COR-L47 (cell line): ENCODE measurements at places on chromosomes 4 and X.
A peak's percentile ranks its signal among the peaks of the same experiment; 100 is the strongest.

DNA sequence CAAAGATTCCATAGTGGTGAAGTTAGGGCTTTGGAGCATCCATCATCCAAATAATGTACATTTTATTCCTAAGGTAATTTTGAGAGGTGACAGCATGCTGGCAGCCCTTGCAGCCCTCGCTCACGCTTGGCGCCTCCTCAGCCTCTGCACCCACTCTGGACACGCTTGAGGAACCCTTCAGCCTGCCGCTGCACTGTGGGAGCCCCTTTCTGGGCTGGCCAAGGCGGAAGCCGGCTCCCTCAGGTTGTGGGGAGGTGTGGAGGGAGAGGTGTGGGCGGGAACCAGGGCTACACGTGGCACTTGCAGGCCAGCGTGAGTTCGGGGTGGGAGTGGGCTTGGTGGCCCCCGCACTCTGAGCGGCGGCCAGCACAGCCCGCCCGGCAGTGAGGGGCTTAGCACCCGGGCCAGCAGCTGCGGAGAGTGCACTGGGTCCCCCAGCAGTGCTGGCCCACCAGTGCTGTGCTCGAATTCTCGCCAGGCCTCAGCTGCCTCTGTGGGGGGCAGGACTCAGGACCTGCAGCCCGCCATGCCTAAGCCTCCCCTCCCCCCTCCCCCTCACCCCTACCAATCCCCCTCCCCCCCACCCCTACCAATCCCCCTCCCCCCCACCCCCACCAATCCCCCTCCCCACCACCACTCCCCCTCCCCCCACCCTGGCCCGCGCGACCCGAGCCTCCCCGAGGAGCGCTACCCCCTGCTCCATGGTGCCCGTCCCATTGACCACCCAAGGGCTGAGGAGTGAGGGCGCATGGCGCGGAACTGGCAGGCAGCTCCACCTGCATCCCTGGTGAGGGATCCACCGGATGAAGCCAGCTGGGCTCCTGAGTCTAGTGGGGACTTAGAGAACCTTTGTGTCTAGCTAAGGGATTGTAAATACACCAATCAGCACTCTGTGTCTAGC is 37.0 kb upstream of the DKK2 start:
- DNase-seq: no peak

DNA sequence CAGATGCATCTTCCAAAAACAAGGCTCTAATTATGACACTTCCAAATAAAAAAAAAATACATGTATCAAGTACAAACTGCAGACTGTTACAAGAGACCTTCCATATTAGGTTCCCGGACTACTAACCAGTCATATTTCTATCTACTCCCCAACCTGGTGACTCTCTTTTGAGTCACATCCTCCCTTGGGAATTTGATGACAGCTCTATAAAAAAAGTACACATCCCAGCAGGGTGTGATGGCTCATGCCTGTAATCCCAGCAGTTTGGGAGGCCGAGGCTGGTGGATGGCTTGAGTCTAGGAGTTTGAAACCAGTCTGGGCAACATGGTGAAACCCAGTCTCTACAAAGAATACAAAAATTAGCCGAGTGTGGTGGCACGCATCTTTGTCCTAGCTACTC is 14.9 kb downstream of the RPGR start:
- DNase-seq: no peak

- DNase-seq: no peak
These were observed 16.7 kb upstream of the PPA2 start for GRCh38 chr4:105490523-105490922.

- no peak for DNase-seq
These were observed 6.3 kb upstream of the OTUD4 start for GRCh38 chr4:145186729-145187128.

GRCh38 chrX:108168961-108169740 is 77.6 kb downstream of the ATG4A start:
- DNase-seq: no peak

- DNase-seq: no peak
These were observed 352.5 kb upstream of the PITX2 start for GRCh38 chr4:110975338-110975737.

- DNase-seq: no peak
These were observed 122.7 kb upstream of the CBR4 start for GRCh38 chr4:169132561-169133305.

DNA sequence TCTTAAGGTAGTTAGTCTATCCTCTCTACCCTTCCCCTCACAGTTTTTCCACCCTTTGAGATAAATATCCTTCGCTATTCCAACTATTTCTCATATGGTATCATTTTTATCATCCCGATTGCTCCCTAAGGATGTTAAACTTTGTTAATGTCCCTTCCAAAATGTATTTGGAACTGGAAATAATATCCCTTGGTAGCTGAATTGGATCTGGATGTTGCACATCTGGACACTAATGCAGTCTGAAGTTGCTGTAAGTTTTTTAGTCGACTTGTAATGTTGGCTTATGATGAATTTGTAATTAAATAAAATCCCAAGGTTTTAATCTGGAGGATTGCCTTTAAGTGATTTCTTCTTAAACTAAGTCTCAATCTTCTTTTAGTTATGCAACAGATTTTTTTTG is 22.5 kb downstream of the XIAP start:
- DNase-seq: no peak

DNA sequence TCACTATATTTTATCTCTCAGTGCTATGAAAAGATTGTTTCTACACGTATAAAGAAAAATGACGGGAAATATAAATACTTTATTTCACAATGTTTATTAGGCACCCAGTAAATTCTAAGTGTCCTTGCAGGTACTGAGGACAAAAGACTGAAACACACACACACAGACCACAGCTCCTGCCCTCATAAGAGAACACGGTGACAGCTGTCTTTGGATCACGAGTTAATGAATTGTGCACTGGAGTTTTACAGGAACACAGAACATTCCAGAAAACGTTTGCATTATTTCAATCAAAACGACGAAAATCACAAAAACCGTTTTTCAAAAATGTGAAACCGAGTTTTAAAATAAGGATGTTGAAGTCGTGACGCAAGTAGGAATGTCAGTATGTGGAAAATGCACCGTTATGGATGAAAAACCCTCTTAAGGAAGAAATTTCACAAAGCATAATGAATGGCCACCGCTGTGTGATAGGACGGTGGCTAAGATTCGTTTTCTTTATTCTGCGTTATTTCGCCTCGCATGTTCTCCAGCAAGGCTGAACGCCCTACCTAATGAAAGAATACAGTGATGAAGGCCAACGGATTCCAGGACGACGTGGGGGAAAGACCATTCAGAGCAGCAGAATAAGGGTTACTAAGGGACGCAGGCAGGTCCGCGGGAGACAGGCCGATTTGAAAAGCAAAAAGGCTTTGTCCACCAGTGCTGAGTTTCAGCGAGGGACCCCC is 24.2 kb downstream of the FAM156A start:
- DNase-seq: no peak

DNA sequence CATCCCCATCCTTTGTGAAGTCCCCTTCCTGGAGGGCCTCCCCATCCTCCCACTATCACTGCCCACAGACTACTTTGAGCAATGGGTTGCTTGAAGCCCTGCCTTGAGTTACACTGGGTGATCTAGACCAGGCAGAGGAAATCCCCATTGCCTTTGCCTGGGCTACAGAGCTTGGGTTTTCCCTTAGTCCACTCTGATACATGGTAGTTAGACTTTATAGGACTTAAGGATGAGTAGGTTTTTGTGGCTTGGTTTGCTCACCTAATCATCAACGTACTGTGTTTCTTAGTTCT is 56.6 kb downstream of the TMEM131L start:
- DNase-seq: no peak

DNA sequence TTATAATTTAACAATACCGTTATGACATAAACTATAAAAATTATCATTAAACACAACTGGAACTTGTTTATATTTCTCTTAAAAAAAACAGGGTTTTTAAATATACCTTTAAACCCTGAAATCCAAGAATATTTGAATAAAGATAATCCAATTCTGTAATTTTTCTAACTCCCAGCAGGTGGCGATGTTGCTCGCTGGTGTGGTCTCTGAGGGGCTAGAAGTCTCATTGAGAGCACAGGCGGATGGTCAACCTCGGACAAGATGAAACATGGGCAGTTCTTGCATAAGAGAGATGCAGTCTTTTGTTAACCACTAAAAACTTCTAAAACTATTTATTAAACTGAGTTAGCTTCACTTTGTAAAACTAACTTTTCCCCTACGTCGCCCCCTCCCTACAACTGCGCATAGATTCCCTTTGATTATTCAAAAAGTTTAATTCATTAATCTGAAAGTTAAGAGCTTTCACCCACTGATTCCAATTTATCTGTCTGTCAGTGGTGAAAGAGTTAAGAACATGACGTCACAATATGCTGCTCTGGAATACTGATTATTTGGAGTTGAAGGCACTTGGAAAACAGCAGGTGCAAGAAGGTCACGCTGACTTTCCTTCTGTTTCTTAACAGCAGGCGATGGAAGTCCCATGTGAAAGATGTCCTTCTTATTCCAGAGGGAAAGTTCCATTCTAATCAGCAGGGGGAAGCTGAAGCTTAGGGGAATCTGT is 29.5 kb downstream of the DMP1 start:
- peak; percentile 33 for DNase-seq

- no peak for DNase-seq
These were observed 50.7 kb downstream of the SCD5 start for GRCh38 chr4:82747686-82748575.

GRCh38 chr4:185782523-185782922 is 29.5 kb downstream of the SORBS2 start:
- no peak for DNase-seq

DNA sequence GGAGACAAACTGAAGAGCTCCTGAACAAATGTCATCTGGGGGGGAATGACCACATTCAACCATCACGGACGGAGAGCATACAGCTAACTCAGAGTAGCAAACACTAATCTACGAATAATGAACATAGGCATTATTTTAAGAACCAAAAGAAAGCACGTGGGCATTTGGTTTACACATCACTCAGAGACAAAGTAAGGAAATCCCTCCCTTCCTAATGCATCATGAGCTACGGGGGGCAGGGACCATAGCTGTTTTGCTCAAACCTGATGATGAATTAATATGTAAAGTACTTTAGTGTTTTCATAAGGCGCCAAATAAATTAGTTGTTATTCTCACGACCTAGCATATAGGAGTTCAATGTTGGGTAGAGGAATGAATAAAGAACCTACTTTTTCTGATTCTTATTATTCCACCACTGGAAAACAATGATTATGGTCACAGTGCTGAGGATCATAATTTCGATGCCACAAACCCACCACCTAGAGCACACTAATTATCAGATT is 11.7 kb upstream of the TMEM156 start:
- DNase-seq: no peak

- DNase-seq: no peak
These were observed 584.8 kb upstream of the AGA start for GRCh38 chr4:178026999-178027398.
